ENCODE measurements at places on chromosomes 7 and 10.

- DNase-seq: peak; percentile 78
Observed at GRCh38 chr10:688312-689120, 952 bp downstream of the DIP2C start.

DNA sequence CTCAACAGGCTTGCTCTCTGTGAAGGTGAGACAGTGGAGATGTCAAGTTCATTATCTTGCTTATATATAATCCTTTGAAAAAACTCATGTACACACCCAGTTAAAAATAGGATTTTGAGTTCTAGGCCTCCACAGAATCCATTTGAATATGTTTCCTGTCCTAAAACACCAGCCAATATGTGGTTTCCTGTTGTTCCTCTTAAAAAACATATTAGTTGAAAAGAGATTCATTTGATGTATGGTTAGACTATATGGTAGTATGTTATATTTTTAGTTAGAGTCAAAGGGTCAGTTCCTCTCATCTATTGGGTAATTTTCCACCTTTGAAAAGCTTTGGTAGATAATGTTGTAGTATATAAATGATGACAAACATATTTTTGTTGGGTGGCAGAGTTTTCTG lies 16.0 kb downstream of the PPP1R9A start:
- DNase-seq: no peak

- DNase-seq: no peak
Observed at GRCh38 chr10:113541549-113541927, 11.3 kb upstream of the HABP2 start.

DNA sequence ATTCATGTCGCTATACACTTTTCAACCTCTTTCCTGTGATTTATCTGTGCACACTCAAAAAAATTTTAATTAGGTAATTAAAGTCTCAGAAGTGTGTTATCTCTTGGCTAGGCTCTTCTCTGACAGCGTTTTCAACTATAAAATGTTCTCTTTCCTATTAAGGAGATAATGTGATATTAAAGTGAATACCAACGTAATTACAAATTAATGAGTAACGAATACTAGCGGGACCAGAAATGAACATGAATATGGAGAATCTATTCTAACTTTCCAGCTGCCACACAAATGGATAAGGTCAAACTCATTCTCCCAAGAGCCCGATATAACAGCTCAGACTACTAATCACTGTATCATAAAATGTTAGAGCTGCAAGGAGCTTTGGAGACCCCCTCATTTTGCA lies 12.0 kb downstream of the COL1A2 start:
- no peak for DNase-seq

- no peak for DNase-seq
Observed at GRCh38 chr10:96579133-96579532, 7.7 kb downstream of the TM9SF3 start.

GRCh38 chr10:86070278-86070677 lies 296.3 kb downstream of the GRID1 start:
- DNase-seq: no peak

DNA sequence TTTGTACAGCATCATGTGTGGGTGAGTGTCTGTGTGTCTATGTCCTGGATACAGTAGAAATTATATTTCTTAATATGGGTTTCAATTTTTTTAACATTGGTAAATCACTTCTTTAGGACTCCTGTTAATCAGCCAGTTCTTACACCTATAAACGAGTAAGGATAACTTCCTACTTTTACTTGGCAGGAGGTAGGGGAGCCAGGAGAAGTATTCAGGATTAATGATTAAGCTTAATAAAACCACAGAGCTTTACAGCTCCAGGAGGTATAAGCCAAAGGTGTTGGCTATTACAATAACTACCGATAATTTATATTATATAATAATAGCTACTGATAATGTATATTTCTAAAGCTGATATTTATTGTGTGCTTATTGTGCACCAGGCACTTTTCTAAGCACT lies 1.7 kb upstream of the FAM3C start:
- no peak for DNase-seq

DNA sequence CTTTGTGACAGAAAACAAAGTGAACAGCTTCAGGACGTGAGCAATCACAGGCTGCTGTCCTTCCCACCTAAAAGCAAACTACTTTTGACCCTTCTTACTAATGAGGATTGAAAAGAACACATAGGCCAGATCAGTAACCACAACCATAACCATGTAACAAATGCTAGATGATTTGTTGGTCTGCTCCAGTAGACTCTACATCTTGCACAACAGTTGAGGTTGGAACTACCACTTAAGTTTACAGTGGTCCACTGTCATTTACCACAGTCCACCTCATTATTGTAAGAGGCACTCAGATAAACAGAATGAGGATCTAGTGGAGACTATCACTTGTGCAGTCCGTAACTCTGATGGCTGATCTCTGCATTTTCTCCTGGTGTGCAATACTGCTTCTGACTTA lies 27.8 kb downstream of the NET1 start:
- DNase-seq: no peak

DNA sequence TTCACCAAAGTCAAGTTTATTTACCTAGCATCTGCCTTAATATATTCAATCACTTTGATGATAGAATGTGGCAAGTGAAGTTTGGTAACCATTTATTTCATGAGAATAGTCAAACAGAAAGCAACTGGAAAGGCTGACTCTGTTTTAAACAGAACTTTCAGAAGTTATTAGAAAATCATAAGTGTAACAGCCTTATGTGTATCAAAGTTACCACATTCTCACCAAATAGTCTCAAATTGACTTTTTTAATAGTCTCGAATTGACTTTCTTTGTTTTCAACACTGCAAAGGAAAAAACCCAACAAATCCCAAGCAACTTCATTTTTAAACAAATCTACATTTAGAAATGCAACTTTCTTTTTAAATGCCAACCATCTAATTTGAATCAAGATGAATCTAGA lies 29.5 kb downstream of the NAMPT start:
- DNase-seq: no peak

- no peak for DNase-seq
Observed at GRCh38 chr10:61153771-61154170, 209.8 kb upstream of the RHOBTB1 start.

- DNase-seq: peak; percentile 41
Observed at GRCh38 chr10:74863551-74863950, 37.2 kb downstream of the KAT6B start.

GRCh38 chr7:131889572-131890150 lies 333.2 kb upstream of the PODXL start:
- DNase-seq: no peak

GRCh38 chr10:87700031-87700796 lies 40.5 kb downstream of the PAPSS2 start:
- no peak for DNase-seq

GRCh38 chr7:124992851-124993562 lies 63.4 kb upstream of the POT1 start:
- no peak for DNase-seq

- no peak for DNase-seq
Observed at GRCh38 chr7:111516612-111517011, 45.7 kb downstream of the IMMP2L start.

DNA sequence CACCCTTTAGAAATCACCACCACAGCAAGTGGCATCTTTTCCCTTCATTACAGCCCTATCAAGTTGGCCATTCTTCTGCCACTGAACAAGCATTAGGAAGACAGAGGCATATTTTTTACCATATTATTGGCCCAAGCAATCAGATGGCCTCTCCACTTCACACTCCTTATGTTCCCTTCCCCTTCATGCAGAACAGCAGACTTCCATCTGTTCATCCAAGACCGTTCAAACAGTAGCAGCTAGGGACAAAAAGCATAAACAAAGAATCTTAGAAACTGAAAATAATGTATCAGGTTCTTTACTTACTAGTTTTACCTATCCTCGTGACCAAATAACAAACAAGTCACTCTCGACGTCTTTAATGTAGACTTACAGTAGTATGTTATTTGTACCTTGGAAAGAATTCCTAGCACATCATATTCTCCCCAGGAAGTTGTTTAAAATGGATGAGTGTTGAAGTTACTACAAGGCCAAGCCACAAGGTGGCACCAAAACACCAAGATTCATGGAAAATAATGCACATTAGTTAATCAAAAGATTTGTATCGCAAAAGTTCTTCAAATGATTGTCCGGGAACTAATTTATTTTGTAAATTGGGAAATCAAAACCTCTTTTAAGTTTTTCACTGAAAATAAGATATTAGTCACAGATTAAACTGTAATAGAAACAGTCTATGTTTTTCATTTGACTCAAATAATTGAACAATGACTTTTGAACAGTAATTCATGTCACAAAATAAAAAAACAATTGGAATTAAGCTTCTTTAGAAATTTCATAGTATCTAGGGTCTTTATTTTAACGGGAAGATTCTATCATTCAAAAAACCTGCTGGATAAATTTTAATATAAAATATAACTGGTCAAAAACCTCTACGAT lies 112.1 kb downstream of the VPS41 start:
- DNase-seq: peak; percentile 76

DNA sequence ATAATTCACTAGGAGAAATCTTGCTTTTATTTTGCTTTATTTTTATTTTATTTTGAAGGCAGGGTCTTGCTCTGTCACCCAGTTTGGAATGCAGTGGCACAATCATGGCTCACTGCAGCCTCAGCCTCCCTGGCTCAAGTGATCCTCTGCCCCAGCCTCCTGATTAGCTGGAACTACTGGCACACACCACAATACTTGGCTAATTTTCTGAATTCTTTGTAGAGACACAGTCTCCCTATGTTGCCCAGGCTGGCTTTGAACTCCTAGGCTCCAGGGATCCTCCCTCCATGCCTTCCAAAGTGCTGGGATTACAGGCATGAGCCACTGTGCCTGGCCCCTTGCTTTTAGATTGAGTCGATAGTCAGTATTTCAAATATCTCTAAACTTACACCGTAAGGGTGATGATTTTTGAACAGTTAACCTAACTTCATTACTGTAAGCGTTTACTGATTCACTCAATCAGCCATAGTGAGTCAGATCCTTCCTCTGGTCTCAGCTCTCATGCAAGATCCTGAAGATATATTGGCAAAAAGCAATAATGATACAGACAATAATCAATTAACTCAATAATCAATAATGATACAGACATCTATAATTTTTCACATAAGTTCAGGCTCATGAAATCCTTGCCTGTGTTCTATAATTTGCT lies 239.5 kb downstream of the KIAA1217 start:
- no peak for DNase-seq

GRCh38 chr7:34327681-34328080 lies 330.3 kb upstream of the NPSR1 start:
- DNase-seq: no peak
